ENCODE measurements at places on chromosomes 3 and 15. TPM values are rescaled to one million over a fixed set of nuclear protein-coding genes. Genes with fewer than 3 reads are reported as not detected.

GRCh38 chr15:81752974-81753373 is 292.8 kb downstream of the MEX3B start:
- no peak for DNase-seq

DNA sequence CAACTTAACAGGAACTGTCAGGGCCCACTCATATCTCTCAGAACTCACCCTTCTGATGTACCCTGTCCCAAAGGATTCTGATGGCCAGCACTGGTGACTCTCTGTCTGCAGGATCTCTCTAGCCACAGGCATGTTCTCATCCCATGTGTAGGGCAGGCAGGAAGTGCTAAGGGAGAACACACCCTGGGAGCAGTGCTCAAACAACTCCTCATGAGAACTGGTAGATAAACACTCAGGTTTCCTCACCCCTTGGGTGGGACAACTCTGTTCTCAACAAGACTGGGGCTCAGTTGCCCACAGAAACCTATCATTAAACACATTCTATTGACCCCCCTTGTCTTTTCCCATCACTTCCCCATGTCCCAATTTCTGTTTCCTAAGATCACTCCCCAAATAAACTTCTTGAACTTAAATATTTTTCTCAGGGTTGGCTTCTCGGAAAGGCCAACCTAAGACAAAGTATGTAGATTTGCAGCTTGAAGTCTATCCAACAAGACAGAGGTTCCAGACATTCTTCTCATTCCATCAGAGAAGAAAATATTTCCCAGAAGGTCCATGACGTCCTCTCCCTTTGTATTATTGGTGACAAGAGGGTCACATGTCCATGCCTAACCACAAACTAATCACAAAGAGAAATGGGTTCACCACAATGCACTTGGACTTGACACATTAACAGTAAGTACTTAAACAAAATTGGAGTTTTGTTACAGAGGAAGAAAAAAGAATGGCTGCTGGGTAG is 276.6 kb upstream of the GADL1 start:
- DNase-seq, result no peak

- DNase-seq, result no peak
These were observed 189.6 kb downstream of the GHSR start for GRCh38 chr3:172258624-172259023.

DNA sequence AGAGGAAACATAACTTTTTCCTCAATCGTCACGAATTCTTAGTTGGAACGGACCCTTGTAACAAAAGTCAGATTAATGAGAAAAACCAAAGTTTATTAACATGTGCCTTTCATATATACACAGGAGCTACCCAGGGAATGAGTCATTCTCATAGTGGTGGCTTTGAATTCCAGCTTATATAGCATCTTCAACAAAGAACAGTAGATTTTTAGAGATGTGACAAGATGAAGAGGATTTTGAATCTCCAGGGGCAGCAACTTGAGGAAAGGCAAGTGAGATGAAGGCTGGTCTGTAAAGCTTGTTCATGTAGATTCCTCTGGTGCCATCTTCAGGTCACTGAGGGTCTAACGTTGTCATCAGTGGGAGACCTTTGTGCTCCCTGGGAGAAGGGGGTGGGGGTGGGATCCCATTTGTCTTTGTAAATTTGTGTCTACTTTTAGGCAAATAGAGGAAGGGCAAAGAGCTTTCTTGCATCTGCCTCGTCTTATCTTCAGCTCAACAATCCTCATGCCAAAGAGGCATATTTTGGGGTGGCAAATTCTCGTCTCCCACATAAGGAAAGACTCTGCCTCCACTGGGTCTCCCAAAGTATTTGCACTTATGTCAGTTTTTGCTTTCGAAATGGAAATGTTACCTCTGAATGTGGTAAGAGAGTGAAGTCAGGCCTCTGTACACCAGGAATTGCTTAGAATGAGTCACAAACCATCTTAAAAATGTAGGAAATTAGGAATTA is 29.5 kb downstream of the CLEC3B start:
- DNase-seq, result no peak

GRCh38 chr15:99110581-99111320 is 5.9 kb downstream of the SYNM start:
- no peak for DNase-seq

GRCh38 chr15:76006136-76006778 is 6.0 kb downstream of the NRG4 start:
- no peak for DNase-seq

- no peak for DNase-seq
These were observed 40.2 kb upstream of the SLC6A11 start for GRCh38 chr3:10775828-10776227.

- DNase-seq, result no peak
These were observed 109.9 kb downstream of the IGF1R start for GRCh38 chr15:98758224-98758623.

- no peak for DNase-seq
These were observed 17.6 kb upstream of the ALDH1L1 start for GRCh38 chr3:126197854-126198584.

DNA sequence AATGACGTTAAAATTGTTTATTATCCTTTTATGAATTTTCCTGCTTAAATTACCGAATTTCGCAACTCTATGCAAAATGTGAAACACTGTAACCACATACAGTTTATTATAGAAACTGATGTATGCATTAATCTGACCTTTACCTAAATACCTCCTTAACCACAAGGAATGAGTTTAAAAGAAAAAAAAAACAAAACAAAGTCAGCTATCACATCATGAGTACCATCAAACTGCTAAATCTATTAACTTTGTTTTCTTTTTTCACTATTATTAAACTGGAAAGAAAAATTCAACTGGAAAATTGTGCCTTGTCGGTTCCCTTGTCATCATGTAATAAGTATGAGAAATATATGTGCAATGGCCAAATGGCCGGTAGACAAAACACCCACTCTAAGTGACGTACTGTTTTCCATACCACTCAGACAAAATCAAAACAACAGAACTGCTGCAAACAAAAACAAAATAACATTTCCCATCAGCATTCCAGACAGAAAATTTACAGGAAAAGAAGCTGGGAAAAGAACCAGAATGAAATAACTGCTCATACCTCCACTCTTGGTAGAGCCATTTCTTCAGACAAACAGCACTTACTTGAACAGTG is 415.3 kb downstream of the FOXP1 start:
- peak; percentile 60 for DNase-seq

DNA sequence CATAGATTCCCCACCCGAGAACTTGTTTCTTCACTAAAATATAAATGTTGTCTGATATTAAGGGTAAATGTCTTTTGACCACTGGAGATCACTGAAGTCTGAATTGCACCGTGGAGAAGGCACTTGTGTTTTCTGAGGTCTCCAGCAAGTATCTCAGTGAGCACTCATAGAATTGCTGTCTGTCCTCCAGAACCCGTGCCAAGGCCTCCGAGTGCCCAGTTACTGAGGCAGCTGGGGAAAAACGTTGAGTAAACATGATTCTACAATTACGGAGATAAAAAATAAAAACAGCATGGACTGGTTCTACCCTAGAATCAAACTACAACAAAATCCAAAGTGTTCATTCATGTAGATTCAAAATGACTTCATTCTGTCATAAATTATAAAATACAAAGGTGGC is 60.0 kb downstream of the MLH1 start:
- DNase-seq, result no peak

DNA sequence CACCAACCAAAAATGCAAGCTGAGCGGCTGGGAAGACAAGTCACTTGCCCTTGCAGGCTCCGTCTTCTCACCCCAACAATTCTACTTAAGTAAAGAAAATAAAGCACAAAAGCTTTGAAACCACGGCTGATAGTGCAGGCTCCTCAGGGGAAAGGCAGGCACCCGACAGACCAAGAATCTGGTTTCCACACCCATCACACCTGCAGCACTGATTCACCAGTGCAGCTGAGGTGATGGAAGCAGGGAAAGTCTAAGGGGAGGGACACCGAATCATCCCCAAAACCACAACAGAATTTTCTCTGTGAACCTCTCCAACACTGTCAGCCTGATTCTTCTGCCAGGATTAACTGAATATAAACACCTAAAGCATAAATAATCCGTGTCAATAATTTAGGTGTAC is 62.0 kb upstream of the NSMCE3 start:
- DNase-seq, result no peak

DNA sequence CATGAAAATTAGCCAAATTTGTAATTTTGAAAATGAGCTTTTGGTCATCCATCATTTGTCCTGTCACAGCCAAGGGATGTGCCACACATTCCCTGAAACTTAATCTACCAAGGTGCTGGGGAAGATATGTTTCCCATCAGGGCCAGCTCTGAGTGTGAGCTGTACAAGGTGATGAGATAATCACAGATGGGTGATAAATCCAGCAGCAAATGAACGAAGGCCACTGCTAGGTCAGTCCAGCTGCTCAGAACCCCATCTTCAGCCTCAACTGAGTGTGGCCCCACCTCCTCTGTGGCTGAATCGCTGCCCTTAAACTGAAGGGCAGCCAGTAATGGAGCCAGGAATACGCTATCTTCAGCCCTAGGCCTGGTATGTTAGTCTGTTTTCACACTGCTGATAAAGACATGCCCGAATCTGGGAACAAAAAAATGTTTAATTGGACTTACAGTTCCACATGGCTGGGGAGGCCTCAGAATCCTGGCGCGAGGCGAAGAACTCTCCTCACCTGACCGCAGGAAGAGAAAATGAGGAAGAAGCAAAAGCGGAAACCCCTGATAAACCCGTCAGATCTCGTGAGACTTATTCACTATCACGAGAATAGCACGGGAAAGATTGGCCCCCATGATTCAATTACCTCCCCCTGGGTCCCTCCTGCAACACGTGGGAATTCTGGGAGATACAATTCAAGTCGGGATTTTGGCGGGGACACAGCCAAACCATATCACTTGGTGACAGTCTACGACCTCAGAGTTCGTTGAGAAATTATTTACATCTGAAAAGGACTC is 553.0 kb downstream of the NTRK3 start:
- DNase-seq, result no peak

DNA sequence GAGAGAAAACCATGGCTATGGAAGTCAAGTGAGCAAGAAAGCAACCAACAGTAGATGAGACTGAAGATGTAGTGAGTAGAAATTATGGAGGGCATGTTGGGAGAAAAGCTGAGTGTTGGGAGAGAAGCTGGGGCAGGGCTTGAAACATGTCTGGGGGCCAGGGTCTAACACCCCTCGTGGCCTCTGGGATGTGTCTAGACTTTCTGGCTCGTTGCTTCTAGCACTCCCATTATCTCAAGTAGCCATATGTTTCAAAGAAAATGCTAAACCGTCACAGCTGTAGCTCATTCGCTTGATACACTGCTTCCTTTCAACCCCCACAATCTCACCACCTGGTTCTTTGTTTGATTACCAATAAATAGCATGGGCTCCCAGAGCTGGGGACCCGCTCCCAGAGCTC is 83.8 kb upstream of the BCHE start:
- no peak for DNase-seq

- DNase-seq, result no peak
These were observed 268.9 kb downstream of the SHOX2 start for GRCh38 chr3:157837336-157837735.

- DNase-seq, result no peak
These were observed 56.7 kb downstream of the CCNL1 start for GRCh38 chr3:157103280-157103679.

GRCh38 chr3:17655743-17656142 is 86.7 kb downstream of the TBC1D5 start:
- no peak for DNase-seq

DNA sequence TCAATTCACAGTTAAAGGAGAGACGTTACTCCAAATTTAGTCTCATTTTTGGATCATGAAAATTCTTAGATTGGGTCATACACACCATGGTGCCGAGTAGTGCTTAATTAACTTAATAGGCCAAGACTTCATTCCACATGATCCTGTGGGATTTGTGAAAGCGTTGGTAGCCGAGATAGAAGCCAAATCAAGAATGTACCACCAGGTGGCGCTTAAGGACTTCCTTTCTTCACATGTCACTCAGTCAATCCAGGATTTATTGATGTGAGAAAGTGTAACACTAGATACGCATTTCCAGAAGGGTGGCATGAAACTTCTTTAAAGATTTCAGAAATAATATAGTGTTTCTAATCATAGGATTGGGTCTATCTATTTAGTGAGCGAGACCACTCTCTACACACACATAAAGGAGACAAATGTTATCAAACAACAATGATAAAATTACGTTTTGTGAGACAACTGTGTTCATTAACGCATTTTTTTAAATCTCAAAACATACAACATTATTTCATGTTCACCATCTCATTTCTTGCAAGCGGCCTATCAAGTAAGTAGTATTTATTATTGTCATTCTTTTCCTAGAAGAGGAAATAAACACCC is 436.1 kb downstream of the CHL1 start:
- peak; percentile 35 for DNase-seq

DNA sequence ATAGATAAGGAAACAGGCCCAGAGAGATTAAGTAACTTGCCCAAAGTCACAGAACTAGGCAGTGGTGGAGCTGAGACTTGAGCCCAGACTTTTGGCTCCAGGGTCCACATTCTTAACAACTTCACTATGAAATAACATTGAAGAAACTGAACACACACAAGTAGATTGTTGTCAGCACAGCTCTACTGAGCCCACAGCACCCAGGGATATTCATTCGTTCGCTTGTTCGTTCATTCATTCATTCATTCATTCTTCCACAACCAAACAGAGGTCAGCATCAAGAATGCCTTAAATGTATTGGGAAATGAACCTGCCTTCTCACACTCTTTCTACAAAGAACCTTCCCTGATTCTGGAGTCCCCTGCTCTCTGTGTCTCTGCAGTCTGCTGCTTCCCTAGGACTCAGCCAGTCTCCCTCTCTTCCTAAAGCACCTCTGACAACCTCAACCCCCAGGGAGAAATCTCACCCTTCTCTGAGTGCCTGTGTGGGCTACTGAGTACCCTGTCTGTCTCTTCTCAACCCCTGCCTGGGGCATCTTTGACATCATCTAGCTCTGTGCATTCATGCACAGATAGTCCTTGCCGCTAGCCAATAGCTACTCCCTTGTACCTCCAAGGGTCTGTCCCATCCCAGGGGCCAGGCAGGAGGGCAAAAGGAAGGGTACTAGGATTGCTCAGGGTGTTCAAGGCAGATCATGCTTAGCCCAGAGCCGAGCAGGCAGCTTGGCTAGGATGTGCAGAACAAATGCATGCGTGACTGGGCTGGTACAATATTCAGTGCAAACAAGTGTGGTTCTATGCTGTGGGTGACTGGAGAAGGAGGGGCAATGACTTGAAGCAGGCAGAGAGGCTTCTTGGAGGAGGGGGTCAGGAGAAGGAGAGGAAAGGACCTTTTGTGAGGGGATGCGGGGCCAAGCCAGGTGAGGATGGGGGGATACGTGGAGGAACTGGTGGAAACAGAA is 3.4 kb downstream of the LINGO1 start:
- no peak for DNase-seq

GRCh38 chr3:195549931-195550519 is 6.9 kb upstream of the PPP1R2 start:
- no peak for DNase-seq

- DNase-seq, result no peak
These were observed 292.5 kb upstream of the SATB1 start for GRCh38 chr3:18717598-18717997.

GRCh38 chr3:162354356-162354755 is 857.7 kb downstream of the OTOL1 start:
- no peak for DNase-seq

The UBA3 gene
- polyA plus RNA-seq, result 67.2 TPM

The INO80 gene
- polyA plus RNA-seq, result 28.8 TPM

The DNASE1L3 gene
- polyA plus RNA-seq, result 2.8 TPM

The HRG gene
- polyA plus RNA-seq, result 0.10 TPM

The ITPKA gene
- 1.0 TPM for polyA plus RNA-seq

The SHC4 gene
- polyA plus RNA-seq, result 1.2 TPM

The FAM81A gene
- polyA plus RNA-seq, result 3.1 TPM

The CCDC54 gene
- polyA plus RNA-seq, result 0.21 TPM

The UNC13C gene
- 10.0 TPM for polyA plus RNA-seq

The SCAANT1 gene
- 1.6 TPM for polyA plus RNA-seq

The CCR8 gene
- not detected for polyA plus RNA-seq

The PYGO1 gene
- 19.9 TPM for polyA plus RNA-seq

The COL7A1 gene
- polyA plus RNA-seq, result 4.4 TPM
